Nucleus accumbens (tissue), 56 donors: ENCODE measurements at places on chromosomes 13 and 19.

DNA sequence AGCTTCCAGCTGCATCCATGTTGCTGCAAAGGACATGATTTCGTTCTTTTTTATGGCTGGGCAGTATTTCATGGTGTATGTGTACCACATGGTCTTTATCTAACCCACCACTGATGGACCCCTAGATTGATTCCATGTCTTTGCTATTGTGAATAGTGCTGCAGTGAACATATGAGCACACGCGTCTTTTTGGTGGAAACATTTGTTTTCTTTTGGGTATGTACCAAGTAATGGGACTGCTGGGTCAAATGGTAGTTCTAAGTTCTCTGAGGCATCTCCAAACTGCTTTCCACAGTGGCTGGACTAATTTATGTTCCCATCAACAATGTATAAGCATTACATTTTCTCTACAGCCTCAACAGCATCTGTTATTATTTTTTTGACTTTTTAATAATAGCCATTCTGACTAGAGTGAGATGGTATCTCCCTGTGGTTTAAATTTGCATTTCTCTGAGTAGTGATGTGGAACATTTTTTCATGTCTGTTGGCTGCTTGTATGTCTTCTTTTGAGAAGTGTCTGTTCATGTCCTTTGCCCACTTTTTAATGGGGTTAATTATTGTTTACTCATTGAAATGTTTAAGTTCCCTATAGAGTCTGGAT is 6.8 kb upstream of the UBE2L5 start:
- DNase-seq = no peak

DNA sequence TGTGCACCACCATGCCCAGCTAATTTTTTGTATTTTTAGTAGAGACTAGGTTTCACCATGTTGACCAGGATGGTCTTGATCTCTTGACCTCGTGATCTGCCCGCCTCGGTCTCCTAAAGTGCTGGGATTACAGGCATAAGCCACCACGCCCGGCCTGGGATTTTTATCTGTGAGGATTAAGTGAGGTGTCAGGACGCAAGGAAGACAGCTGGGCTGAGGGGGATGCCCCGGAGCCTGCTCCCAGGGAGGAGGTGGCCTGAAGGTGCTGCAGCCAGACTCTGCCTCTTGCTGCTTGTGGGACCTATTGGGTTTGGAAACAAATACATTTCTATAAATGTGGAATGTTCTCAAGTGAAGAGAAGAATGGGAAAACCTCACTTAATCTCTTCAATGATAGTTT is 131.6 kb downstream of the OLFM4 start:
- no peak for DNase-seq

GRCh38 chr19:34888091-34888490 is 38.6 kb upstream of the ZNF30 start:
- no peak for DNase-seq

DNA sequence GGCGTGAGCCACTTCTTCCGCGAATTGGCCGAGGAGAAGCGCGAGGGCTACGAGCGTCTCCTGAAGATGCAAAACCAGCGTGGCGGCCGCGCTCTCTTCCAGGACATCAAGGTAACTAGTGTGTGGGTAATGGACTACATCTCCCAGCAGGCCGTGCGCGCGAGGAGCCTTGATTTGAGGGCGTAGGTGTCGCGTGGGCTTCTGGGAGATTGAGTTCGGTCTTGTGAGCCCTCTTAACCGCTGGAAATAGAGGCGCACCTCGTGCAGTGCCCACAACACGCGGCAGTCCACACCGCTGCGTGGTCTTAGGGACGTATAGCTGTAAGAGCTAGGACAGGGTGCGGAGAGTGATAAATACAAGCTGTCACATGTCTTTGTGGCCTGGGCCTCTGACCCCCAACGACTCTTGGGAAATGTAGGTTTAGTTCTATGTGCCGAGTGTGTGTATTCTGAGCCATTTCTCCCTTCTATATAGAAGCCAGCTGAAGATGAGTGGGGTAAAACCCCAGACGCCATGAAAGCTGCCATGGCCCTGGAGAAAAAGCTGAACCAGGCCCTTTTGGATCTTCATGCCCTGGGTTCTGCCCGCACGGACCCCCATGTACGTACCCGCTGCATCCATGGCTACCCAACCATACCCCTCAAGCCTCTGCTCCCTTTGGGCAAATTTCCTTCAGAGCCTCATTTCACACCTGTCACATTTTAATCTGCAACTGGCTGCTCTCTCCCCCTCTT is 864 bp downstream of the FTL start:
- DNase-seq = peak; percentile 82

DNA sequence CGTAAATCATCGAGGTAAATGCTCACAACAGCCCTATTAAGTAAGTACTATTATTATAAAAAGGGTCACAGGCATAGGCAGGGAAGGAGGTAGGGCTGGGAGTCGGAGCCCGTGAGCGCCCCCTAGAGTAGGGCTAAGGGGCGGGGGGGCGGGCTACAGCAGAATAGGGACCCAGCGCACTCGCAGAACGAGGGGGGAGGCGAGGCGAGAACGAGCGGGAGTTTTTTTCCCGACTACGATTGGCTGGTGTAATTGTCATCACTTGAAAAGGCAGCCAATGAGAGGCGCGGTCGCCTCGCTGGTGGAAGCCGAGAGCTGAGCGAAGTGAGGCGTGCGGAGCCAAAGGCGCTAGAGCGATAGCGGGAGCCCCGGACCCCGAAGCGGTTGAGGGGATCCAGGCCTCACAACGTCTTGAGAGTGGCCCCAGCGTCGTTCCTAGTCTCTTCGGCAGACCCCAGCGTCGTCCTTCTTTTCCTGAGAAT is 24.2 kb downstream of the KEAP1 start:
- DNase-seq = peak; percentile 68

DNA sequence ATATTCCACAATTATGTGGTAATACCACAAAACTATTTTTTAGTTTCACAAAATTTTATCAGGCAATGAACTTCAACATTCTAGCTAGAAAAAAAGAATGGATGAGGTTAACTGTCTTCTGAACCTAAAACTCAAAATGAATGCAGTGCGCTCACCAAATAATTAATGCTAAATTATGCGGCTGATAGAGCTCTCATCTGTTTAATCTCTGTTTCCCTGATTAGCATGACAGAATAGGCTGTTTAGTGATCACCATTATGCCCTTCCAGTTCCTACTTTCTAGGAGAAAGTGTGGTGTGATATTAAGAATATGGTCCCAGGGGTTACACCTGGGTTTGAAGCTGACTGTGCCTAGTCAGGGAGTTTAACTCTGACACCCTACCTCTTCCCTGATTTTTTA is 42.8 kb upstream of the POSTN start:
- no peak for DNase-seq

- no peak for DNase-seq
These were observed 32.2 kb downstream of the SLC10A2 start for GRCh38 chr13:103033999-103034398.

GRCh38 chr19:46720503-46721239 is 3.8 kb upstream of the PRKD2 start:
- no peak for DNase-seq

- DNase-seq = no peak
These were observed 2.2 kb upstream of the AMER2 start for GRCh38 chr13:25174304-25174703.

DNA sequence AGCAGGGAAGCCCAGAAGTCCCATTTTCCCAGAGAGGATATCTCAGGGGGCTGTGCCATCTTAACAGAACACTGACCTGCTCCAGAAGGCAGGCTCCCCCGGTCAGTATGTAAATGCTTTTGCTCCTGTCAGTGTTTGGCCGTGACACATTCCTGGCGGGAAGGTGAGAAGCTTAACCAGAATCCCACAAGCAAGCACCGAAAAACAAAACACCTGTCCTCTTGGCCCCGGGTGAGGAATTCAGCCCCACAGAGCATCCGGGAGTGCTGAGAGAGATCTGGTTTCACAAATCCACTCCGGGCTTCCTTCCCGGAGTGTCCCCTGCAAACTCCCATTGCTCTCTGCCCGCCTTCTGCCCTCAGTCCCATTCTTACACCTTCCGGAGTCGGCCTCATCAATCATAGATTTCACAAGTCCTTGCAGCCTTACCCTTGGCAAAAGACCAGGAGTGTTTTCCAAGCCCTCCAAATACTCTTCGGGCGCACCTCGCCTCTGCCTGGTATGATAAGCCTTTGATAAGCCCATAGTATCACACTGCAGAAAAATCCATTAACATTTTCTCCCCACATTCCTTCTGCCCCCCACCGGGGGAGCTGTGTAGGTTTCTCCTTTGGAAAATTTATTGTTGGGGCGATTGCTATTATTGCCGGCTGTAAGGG is 12.2 kb downstream of the TPM4 start:
- no peak for DNase-seq

DNA sequence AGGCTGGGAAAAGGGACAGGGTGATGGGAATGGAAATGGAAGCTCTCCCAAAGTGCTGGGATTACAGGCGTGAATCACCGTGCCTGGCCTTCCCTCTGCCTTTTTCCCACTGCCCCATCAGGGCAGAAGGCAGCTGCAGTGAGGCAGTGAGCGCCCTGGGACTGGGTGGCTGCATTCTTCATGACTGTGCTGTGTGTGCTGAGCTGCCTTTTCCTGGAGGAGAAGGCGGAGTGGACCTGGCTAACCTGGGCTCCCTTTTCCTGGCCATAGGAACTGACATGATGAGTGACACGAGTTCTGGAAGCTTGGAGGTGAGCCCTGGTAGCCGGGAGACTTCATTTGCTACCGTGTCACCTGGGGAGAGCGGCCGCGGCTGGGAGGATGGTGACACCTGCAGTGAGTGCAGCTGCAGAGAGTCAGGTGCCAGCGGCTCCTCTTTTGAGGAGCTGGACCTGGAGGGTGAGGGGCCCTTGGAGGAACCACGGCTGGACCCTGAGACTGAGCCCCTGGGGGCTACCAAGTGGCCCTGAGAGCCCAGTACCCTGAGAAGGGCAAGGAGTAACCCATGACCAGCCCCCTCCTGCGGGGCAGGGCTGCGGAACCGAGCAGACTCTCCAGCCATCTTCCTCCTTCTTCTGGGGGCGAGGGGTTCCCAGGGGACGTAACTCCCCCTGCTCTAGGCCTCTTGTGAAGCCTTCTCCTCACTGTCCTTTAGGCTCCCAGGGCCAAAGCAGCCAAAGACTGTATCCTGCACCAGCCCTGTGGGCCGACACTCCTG is 26.3 kb upstream of the ZNF492 start:
- no peak for DNase-seq

DNA sequence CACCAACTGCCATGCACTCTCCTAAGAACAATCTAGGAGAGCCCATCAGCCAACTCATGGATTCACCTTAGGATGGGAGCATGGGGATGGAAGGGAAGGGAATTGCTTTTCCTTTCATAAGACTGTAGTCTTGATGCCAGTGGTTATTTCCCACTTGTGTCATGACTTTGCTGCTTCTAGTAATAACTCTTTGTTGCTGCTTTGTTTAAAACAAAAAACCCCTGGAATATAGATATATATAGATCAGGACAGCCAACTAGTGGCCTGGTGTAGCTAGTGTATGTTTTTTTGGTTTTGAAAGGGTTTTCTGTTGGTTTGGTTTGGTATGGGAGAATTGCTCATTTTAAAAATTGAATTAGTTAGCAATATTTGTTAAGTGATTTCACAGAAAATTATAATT is 39.3 kb upstream of the KCTD4 start:
- no peak for DNase-seq

- DNase-seq = no peak
These were observed 20.4 kb upstream of the FAM216B start for GRCh38 chr13:42760951-42761350.

DNA sequence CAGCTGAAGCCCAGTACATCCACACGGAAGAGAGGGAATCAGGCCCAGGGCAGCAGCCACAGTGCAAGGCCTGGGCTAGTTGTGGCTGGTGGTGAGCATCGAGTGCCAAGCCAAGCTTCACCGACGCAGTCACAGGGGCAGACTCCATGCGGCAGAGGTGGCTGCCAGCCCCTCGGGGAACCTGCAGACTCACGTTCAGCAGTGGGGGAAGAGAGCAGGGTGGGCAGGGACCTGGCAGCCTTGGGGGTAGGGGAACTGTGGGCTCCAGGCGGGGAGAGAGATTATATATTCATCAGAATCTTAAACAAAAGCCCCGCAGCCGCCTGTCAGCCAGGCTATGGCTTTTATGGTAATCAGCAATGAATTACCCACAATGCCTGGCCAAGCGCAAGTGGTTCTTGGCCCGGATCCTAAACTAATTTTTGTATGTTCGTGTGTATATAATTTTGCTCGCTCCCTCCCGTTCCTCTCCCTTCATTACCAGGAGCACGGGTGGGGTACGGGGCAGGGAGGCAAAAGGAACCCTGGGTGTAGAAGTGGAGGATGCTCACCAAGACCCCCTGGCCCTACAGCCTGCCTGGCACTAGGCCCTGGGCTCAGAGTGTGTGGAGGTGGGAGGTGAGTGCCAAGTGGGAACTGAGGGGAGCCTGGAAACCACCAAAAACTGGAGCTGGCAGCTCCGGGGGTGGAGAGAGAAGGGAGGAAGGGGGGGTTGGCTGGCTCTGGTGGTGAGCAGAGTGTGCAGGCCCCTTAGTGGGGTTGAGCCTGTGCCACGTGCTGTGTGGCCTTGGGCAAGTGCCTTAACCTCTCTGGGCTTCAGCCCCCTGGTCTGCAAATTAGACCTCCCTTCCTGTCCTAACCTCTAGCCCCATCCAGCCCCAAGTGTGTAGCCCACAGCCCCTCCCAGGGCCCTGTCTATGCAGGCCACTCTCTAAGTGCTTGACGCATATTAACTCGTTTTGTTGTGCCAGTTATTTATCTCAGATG is 31.9 kb downstream of the PTPRS start:
- peak; percentile 66 for DNase-seq

GRCh38 chr19:291561-292280 is 518 bp upstream of the PLPP2 start:
- no peak for DNase-seq

- no peak for DNase-seq
These were observed 183.9 kb upstream of the SLC10A2 start for GRCh38 chr13:103250071-103250470.

DNA sequence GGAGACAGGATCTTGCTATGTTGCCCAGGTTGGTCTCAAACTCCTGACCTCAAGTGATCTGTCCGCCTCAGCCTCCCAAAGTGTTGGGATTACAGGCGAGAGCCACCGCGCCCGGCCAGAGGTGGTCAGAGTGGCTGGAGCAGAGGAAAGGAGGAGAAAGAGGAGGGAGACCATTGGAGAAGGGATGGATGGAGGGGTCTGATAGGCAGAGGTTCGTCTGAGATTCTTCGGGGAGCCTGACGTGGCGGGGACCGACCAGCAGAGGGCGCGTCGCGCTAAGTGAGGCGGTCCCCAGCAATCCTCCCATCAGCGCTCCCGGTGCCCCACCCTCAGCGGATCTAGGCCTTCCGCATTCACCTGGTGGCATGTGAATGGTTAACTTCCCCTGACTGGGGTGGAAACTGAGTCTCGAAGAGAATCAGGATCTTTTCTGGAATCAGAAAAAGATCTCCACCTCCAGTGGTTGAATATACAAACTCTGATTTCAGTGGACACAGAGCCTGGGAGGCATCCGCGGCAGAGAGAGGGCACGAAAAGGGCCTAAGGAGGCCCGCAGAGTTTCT is 8.8 kb downstream of the GTPBP3 start:
- no peak for DNase-seq

DNA sequence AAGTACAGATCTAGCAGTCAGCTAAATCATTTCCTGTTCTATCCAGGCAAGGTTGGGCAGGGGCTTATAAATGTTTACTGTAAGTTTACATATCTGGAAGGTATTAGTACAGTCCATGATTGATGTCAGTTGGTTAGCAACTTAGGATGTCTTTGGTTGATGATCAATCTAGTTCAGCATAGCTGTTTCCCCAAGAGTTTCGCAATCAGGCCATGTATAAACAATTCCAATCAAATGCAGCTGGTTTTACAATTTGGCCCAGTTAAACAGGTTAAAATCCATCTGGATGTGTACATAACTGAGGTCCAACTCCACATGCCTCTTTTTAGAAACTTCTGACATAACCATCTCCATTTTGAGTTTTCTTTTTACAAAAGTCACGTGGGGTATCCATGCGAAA is 6.9 kb downstream of the ZNF221 start:
- no peak for DNase-seq
